ENCODE measurements at places on chromosomes 12 and 14. TPM values are rescaled to one million over a fixed set of nuclear protein-coding genes. Genes with fewer than 3 reads are reported as not detected.

DNA sequence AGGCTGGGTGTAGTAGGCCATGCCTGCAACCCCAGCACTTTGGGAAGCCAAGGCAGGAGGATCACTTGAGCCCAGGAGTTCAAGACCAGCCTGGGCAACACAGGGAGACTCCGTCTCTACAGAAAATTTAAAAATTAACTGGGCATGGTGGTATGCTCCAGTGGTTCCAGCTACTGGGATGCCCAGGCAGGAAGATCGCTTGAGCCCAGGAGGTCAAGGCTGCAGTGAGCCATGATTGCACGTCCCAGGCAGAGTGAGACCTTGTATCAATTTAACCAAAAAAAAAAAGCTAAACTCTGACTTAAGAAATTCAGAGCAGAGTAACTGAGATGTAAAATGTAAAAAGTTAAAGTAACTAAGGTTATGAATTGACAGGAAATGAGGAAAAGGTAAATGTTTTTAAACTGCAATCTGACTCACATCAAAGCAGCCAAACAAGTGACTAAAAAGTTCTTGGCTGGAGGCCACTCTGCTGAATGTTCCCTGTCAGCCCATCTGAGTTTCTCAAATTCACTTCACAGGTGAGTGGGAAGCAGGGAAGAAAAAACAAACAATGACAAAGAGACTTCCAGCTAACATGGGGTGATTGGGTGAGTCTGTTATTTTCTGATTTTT, 21.3 kb downstream of the PRKD1 start:
- DNase-seq = no peak
- no peaks in the 10 kb centered on the region for H3K27me3 ChIP-seq
- H3K36me3 ChIP-seq = peaks cover 9% of the 10 kb centered on the region
- peaks cover 23% of the 10 kb centered on the region for H3K4me1 ChIP-seq
- no peak overlapping the region for H3K4me3 ChIP-seq
- peak overlapping the region; percentile 89 for H3K27ac ChIP-seq

The MANSC4 gene
- total RNA-seq = 1.1 TPM

The MMP17 gene
- total RNA-seq = 0.49 TPM

The AKAP3 gene
- total RNA-seq = 3.3 TPM

The GPR132 gene
- 0.69 TPM for total RNA-seq

GRCh38 chr14:68651075-68651474, 141.8 kb downstream of the ZFP36L1 start:
- no peaks in the 10 kb centered on the region for H3K27me3 ChIP-seq
- no peak overlapping the region for H3K4me3 ChIP-seq
- DNase-seq = no peak
- H3K27ac ChIP-seq = no peak overlapping the region

The RNU4-1 gene
- total RNA-seq = 6,474 TPM

GRCh38 chr12:15525441-15525840, 203.1 kb downstream of the PTPRO start:
- no peak overlapping the region for H3K27ac ChIP-seq
- DNase-seq = no peak
- H3K4me1 ChIP-seq = peaks cover 7% of the 10 kb centered on the region
- peaks cover 3% of the 10 kb centered on the region for H3K36me3 ChIP-seq
- no peak overlapping the region for H3K4me3 ChIP-seq
- H3K27me3 ChIP-seq = peaks cover 4% of the 10 kb centered on the region

DNA sequence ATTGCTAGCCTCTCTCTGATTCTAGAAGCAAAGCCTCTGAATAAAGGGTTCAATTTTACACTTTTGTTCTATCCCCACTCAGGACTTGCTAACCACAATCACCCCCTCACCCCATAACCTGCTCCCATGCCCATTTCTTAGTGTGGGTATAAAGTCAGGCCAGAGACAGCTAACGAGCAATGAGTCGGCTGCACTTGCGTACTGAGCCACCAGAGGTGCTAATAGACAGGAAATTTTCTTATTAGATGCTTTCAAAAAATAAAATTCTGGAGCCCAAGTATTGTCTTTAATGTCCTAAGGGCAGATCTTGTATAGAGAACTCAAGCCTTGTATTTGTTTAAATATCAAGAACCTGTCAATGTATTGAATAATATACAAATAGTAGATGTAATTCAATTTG, 256.9 kb downstream of the SYT1 start:
- H3K36me3 ChIP-seq = no peaks in the 10 kb centered on the region
- H3K27ac ChIP-seq = no peak overlapping the region
- peaks cover 10% of the 10 kb centered on the region for H3K4me1 ChIP-seq
- no peak overlapping the region for H3K4me3 ChIP-seq
- no peaks in the 10 kb centered on the region for H3K27me3 ChIP-seq

The BDKRB1 gene
- not detected for total RNA-seq
